ENCODE measurements at places on chromosomes 5 and 9.

GRCh38 chr5:146026307-146027010 is 78.9 kb downstream of the PLAC8L1 start:
- no peak for DNase-seq

- DNase-seq = no peak
These were observed 3.8 kb downstream of the NDST1 start for GRCh38 chr5:150511578-150512367.

DNA sequence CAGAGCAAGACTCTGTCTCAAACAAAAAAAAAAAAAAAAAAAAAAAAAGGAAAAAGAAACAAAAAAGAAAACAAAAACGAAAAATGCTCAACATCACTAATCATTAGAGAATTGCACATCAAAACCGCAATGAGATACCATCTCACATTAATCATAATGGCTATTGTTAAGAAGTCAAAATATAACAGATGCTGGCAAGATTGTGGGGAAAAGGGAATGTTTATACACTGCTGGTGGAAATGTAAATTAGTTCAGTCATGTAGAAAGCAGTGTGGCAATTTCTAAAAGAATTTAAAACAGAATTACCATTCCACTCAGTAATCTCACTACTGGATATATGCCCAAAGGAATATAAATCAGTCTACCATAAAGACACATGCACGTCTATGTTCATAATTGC is 50.4 kb upstream of the PRR16 start:
- no peak for DNase-seq

DNA sequence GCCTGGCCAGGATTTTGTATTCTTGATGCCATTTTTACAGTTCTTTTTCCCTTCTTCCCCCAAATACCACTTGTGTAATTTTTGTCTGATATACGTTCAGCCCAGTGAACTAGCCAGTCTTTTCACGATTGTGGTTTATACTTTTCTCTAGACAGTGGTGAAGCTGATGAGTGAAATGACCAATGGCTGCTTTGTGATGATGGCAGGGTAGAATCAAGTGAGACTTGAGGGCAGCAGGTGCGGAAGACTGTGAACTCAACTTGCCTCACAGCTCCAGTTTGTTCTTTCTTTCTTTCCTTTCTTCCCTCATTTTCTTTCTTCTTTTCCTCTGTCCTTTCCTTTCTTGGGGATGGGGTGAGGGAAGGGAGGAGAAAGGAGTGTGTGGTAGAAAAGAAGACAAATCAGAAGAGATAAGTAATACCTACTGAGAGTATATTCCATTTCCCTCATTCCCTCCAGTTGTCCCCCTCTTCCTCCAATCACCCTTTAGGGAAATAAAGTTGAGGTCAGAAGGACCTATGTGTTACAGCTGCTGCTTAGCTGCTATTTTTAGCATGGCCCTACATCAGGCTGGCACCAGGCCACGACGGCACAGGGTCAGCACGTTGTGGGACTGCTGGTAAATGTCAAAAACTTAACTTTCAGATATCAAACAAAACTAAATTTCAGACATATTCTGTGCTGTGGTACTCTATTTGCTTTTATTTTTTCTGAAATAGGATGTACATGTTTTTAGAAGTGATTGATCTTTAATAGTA is 12.3 kb downstream of the ZSWIM6 start:
- no peak for DNase-seq

GRCh38 chr9:95570150-95570549 is 53.4 kb upstream of the PTCH1 start:
- DNase-seq = no peak

GRCh38 chr5:57805732-57806131 is 323.1 kb upstream of the ACTBL2 start:
- no peak for DNase-seq

DNA sequence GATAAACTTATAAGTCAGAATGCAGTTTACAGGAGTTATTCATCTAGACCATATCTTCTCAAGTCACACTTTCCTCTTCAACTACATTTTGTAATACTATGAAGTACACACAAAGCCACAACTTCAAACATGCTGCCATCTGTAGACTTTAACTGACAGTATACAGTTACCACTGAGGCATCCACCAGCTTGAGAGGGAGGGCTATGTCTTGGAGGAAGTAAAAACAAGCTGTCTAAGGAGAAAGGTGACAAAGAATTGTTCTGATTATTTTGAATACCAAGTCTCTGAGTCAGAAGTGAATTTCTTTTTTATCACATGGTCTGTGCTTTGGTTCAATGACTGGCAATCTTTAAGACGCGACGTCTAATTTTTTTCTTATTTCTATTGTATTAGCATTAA is 97.6 kb upstream of the CDH10 start:
- DNase-seq = no peak

DNA sequence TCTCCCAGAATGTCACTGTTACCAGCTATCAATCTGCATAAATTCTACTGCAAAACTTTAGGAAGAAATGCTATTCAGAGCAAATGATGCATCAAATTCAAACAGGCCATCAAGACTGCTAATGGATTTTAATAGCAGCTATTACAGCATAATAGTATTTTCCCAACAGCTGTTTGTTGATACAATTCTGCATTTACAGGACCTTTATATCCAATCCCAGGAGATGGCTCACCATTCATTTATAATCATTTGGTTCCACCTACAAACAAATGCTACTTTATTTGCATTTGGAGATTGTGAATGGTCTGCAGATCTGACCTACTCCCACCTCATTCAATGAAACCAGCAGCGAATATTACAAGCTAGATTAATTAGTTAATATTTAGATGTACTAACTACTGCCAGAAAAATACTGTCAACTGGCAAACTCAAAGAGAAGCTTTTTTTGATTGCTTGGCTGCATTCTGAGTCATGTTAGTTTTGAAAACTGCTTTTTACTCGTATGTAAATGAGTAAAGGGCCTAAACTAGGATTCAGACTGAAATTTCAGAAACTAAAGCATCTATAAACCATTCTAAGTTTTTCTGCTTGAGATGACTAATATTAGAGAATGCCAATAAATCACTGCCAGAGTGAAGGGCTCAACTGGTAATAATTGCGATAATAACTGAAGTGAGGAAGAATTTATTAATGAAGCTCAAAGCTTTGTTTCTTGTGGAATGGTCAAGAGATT is 7.1 kb upstream of the PCA3 start:
- no peak for DNase-seq

DNA sequence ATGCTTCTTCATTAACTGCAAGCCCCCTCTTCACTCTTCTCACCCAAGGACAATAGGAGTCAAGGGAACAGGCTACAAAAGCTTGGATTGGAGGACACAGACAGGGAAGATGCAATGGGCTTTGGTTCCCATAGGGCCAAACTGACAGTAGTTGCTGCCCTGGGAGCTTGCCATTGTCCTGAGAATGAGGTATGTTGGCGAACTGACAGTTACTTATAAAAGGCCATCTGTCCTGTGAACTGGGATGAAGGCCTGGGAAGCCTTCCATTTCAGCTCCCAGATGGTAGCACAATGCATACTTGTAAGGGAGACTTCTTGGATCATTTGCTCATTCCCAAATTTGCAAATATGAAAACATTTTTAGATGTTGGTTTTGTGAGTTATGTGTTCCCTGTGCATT is 88.9 kb downstream of the SNCAIP start:
- DNase-seq = no peak

- no peak for DNase-seq
These were observed 107.3 kb upstream of the SPOCK1 start for GRCh38 chr5:137606401-137606800.

DNA sequence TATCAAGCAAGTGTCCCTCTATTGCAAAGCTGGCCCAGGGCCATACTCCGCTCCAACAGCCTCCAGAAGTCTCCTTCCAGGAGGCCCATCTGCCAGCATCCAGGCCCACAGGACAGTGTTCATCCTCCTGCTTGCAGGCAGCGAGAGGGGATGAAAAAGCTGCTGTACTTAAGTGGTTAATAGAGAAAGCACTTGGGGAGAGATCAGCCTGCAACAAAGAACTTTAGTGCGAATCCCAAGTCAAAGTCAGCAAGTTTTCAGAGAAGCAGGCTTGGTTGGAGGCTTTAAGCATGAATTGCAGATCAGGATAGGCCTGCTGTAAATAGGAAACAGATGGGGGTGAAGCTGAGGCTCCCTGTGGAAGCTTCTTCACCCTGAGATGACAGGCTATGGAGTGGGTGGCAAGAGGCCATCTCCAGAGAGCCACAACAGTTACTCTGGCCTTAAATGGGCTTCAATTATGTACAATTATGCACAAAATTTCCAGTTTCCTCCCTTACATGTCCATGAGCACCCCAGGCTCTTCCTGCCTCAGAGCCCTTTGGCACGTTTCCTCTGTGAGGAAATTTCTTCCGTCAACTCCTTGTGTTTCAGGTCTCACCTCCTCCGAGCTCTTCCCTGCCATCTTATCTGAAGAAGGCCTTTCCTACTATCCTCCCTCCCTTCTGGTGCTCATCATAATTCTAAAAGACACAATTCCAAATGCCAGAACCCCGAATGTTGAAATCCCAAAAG is 98.0 kb upstream of the NR3C1 start:
- no peak for DNase-seq

- DNase-seq = no peak
These were observed 1752.9 kb downstream of the MAT2B start for GRCh38 chr5:165258197-165258771.

- DNase-seq = no peak
These were observed 150.0 kb upstream of the ACO1 start for GRCh38 chr9:32234451-32234850.

GRCh38 chr5:58235299-58235698 is 224.6 kb downstream of the PLK2 start:
- DNase-seq = no peak

GRCh38 chr9:98109052-98109451 is 10.0 kb downstream of the TRIM14 start:
- no peak for DNase-seq

- DNase-seq = no peak
These were observed 1613.8 kb downstream of the MAT2B start for GRCh38 chr5:165119175-165119574.

GRCh38 chr9:34522971-34523797 is at the start of gene ENHO:
ENHO (minus strand) TSS chr9:34522990; CDS start chr9:34521695, 1,295 bp downstream.
- DNase-seq = peak; percentile 77

DNA sequence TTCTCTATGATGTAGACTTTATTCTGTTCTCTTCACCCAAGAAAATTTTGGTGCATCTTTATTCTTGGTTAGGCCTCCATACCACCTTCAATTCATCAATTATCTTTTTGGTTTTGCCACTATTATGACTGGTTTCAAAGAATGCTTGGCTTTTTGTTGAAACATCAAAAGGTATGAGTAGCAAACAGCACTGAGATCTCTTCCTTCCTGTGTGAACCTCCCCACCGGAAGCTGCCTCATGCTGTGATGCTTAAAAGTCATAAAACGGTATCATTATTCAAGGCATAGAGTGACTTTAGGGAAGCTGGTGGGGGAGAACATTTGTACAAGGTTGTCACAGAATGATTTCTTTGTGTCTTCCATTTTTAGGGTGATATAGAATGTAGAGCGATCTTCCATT is 70.6 kb downstream of the IQGAP2 start:
- DNase-seq = peak; percentile 29

- no peak for DNase-seq
These were observed 837.7 kb upstream of the ZNF608 start for GRCh38 chr5:125584140-125584520.

DNA sequence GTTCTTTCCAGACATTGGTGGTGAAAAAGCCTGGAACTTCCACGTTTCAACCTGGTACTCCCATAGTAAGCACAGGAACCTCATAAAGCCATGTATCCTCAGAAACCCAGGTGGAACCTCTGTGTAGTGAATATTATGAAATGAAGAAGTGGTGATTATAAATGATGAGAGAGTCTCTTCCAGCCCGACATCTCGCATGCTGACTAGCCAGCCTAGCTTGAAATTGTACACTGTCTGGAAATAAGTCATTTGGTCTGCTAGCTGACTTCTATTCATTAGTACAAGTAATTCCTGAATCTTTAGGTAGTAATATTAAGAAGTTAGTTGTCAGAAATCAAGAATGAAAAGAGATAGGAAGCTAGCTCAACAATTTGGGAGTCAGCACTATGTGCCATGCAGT is 203.3 kb downstream of the CWC27 start:
- no peak for DNase-seq

- DNase-seq = no peak
These were observed 1135.9 kb upstream of the WWC1 start for GRCh38 chr5:167155387-167156005.

GRCh38 chr9:74711341-74711740 is 176.4 kb downstream of the TRPM6 start:
- DNase-seq = no peak

- no peak for DNase-seq
These were observed 397.6 kb downstream of the RASEF start for GRCh38 chr9:82665324-82665723.

DNA sequence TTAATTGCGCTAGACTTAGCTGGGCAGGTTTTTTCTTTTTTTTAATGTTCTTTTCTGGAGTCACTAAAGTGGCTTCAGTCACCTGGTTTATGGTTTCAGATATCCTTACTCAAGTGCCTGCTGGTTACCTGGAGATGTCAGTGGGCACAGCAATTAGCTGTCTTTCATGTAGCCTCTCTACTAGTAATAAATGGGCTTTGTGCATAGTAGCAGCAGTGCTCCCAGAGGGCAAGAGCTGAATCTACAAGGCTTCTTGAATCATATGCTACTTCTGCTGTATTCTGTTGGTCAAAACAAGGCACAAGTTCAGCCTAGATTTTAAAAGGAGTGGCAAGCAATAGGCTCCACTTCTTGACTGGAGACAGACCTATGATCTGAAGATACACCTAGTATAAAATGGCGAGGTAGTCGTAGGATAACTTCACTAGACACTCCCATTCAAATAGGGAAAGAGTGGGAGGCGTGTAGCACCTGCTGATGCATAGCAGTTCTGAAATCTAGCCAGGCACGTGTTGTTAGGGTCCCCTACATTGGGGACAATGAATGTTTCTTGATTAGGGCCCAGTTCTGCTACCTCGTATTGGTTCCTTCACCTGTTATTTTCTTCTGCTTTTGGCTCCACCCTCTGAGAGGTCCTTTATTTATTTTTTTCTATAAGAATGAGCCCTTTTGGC is 7.0 kb downstream of the SCAMP1 start:
- DNase-seq = no peak

GRCh38 chr5:139271201-139272027 is 22.1 kb upstream of the MATR3 start:
- no peak for DNase-seq
